ENCODE measurements at places on chromosomes 16 and 17.

GRCh38 chr16:85653290-85653891 lies 35.4 kb downstream of the GINS2 start:
- DNase-seq, result no peak

DNA sequence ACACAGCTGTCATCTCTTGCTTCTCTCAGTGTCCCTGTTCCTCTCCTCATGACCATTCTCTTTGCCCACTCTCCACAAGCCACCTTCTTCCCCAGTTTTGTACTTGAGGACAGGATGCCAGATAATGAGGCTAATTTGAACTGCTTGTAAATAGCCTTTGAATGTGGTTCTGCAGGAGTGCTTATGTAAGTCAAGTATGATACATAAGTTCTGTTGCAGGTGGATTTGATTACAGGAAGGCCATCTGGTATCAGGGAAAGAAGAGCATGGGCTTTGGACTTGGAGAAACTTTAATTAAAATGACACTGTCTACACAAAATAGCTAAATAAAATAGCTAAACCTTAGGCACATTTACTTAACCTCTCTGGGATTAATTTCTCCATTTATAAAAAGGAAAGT lies 120.2 kb upstream of the HLF start:
- no peak for DNase-seq

DNA sequence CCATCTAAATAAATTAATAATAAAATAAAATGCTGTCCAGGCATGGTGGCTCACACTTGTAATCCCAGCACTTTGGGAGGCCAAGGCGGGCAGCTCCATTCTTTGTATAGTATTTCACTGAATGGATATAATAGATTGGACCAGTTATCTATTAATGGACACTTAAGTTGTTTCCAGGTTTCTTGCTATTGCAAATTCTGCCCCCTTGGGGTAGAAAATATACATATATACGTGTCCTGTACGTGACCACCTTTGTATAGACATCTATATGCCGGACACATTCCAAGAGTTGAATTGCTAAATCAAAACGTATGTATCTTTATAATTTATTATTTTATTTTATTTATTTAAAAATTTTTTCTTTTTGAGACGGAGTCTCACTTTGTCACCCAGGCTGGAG lies 3.9 kb upstream of the EXOC7 start:
- no peak for DNase-seq

DNA sequence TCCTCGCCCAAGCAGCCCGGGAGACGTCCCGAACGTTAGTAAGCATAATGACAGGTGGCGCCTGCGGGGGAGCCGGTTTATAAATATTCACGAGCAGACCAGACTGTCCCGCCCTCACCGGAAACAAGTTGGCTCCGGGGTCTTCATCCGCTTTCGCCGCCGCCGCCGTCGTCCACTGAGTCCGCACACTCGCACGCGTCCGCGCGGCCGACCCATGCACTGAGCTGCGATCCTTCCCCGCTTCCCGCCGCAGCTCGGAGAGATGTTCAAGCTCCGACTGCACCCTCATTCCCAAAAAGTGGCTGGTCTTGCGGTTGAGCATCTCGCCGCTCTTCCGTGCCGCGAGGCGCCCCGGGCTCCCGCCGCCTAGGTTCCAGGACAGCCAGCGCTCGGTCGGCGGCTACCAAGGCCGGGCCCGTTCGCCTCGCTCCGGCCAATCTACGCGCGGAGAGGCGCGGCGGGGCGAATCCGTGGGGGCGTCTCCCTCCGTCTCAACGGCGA lies 385 bp downstream of the CFAP119 start:
- no peak for DNase-seq

DNA sequence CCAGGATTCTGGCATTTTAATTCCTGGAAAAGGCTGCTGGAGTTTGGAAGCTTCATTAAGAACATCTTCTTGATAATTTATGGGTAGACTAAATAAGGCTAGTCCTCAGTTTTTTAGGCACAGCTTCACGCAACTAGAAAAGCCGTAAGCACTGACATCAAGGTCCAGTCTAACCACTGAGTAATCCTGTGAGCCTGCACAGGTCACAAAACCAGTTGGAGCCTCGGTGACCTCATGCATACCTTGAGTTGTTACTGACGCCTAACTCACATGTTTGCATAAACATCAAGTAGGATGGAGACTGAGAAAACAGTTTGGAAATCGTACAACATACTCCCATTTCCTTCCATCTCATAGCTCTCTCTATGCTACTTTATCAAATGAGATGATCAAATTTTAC lies 63.8 kb upstream of the RCVRN start:
- no peak for DNase-seq

GRCh38 chr17:44906763-44907728 lies 7.8 kb upstream of the EFTUD2 start:
- no peak for DNase-seq

DNA sequence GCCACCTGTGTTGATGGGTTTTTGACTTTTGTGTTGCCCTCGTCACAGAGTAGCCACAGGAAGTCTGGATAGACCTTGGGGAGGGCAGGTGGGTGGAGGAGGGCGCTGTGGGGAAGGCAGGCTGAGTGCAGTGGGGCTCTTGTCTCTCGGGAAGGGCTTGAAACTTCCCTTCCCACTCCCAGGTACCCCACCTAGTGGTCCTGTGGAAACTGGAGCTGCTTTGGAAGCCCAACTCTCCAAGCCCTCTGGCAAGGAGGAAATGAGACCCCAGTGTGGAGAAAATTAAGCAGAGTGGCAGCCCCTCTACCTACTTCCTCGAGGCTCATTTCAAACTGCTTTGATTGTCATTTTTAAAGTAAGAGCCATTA lies 9.2 kb downstream of the CA5A start:
- DNase-seq, result no peak

- no peak for DNase-seq
These were observed 2.4 kb downstream of the SLC25A35 start for GRCh38 chr17:8292639-8293395.

DNA sequence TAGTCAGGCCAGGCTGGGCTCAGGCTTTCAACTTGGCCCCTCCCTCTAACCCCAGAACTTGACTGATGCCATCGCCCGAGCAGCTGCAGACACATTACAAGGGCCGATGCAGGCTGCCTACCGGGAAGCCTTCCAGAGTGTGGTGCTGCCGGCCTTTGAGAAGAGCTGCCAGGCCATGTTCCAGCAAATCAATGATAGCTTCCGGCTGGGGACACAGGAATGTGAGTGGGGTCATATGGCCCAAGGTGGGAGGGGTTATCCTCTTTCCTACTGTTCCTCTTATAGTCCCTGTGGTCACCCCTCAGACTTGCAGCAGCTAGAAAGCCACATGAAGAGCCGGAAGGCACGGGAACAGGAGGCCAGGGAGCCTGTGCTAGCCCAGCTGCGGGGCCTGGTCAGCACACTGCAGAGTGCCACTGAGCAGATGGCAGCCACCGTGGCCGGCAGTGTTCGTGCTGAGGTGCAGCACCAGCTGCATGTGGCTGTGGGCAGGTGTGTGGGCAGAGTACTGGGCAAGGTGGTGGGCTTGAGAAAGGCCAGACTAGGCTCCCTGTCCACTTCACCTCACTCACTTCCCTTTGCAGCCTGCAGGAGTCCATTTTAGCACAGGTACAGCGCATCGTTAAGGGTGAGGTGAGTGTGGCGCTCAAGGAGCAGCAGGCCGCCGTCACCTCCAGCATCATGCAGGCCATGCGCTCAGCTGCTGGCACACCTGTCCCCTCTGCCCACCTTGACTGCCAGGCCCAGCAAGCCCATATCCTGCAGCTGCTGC lies 2.1 kb upstream of the NRN1L start:
- DNase-seq, result no peak

DNA sequence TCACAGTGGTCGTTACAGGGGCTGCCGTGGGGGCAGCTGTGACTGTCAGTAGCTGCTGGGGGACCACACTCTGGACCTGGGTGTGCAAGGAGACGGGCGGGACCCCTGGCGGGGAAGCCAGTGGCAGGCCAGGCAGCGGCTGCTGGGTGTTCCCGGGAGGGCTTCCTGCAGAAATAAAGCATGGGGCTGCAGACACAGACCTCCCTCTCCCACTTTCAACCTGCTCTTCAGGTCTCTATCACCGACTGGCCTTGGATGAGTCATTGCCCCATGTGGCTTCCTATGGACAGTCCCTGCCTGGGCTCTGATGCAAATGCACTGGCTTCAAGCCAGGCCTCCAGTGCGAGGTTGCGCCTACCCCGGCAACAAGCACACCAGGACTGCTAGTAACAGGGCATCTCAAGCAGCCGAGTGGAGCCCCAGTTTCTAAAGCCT lies 17.2 kb downstream of the SREBF1 start:
- peak; percentile 78 for DNase-seq

GRCh38 chr17:16920628-16921020 lies 51.3 kb downstream of the TNFRSF13B start:
- DNase-seq, result no peak

- no peak for DNase-seq
These were observed 73.0 kb downstream of the PITPNC1 start for GRCh38 chr17:67449845-67450755.

GRCh38 chr17:9016941-9017552 lies 4.3 kb upstream of the NTN1 start:
- DNase-seq, result no peak

All from activated naive CD4-positive, alpha-beta T cell treated with anti-CD3 and anti-CD28 coated beads, Interleukin-2, amount 50 U/mL, for 72 hours (primary cell).